NCI-H1092 treated with DMSO at 0.1 percent for 48 hours (cell line): ENCODE measurements at places on chromosomes 12 and 14.

- no peak for DNase-seq
Measured at GRCh38 chr12:27434673-27435565, 11.6 kb upstream of the SMCO2 start.

GRCh38 chr14:101928415-101928841 is 35.9 kb upstream of the DYNC1H1 start:
- no peak for DNase-seq

DNA sequence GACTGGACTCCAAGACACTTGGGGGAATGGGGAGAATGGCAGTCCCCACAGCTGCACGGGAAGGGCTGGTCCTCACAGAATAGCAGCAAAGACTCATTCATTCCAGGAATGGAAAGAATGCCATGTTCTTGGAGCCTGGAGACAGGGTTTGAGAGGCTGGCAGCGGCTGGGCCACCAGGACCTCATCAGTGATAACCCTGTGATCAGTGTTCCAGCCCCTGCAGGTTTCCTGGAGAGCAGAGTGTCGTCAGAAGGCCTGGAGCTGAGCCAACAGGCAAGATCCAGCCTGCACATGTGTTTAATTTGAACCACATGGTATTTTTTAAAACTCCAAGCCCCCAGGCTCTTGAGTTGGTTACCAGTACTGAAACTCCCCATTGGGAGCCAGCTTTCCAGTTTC is 11.3 kb downstream of the BDKRB1 start:
- DNase-seq: no peak

- no peak for DNase-seq
Measured at GRCh38 chr12:100058482-100059029, 73.8 kb upstream of the ANKS1B start.

- DNase-seq: no peak
Measured at GRCh38 chr14:20659336-20659735, 17.8 kb upstream of the OR6S1 start.

- DNase-seq: no peak
Measured at GRCh38 chr14:37844614-37845013, 249.2 kb downstream of the TTC6 start.

- no peak for DNase-seq
Measured at GRCh38 chr14:77205566-77205965, 24.0 kb downstream of the TMEM63C start.

- DNase-seq: no peak
Measured at GRCh38 chr14:95523815-95524448, 7.5 kb upstream of the SYNE3 start.

GRCh38 chr12:124460771-124461170 is 106.6 kb downstream of the NCOR2 start:
- DNase-seq: no peak

GRCh38 chr12:31861360-31861759 is 97.9 kb upstream of the RESF1 start:
- no peak for DNase-seq

- DNase-seq: no peak
Measured at GRCh38 chr14:101552786-101553231, 8.5 kb upstream of the DIO3 start.

- no peak for DNase-seq
Measured at GRCh38 chr14:26172396-26172795, 425.4 kb downstream of the NOVA1 start.

DNA sequence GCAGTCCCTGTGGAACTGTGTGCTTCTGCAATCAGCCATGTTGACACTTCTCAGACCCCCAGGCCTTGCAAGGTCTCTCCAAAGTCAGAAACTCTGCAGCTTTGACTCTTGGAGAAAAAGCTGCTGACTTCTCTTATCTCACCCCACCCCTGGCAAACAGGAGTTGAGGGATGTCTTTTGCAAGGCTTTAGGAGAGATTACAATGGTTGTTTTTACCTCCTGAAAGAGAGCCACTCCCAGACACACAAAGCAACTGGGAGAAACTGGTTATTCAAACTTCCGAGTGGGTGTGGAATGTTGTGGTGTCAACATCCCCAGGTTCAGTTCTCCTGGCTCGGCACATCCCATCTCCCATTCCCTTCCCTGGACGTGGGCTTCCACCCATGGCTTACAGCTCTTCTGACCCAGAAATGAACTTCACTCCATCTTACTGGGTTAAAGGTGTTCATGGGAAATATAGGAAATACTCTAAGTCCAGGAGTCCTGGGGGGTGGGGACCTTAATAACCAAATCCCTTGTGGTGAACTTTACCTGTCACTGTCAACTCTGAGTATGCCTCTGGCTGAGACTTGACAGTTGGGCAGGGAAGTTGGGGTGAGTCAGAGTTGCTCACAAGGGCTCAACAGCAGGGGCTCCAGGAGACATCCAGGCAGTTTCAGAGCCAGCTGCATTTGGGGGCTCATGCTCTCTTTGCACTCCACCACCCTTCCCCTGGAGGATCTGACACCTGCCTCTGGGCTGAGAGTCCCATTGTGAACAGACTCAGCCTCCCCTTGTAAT is 41.9 kb downstream of the CCDC177 start:
- no peak for DNase-seq

DNA sequence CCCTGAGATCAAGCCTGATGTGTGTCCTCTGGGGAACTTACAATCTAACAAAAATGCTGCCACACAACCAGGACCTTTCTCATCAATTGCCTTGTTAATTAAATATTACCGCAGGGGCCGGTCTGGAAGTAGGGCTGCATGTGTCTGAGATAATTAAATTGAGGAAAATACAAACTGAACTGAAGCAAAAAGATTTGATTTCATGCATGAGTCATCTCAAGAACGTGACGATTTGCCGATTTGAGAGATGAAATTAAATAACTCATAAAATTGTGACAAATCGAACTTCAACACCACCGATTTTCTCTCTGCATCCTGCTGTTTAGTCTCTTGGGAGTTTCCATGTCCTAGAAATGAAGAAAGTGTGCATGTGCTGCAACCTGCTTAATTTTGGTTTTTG is 94.6 kb upstream of the DAAM1 start:
- DNase-seq: no peak

- no peak for DNase-seq
Measured at GRCh38 chr14:82500222-82500621, 966.6 kb upstream of the SEL1L start.

GRCh38 chr14:75372260-75372659 is 55.6 kb upstream of the JDP2 start:
- no peak for DNase-seq

- DNase-seq: no peak
Measured at GRCh38 chr14:85241022-85241855, 288.7 kb upstream of the FLRT2 start.

DNA sequence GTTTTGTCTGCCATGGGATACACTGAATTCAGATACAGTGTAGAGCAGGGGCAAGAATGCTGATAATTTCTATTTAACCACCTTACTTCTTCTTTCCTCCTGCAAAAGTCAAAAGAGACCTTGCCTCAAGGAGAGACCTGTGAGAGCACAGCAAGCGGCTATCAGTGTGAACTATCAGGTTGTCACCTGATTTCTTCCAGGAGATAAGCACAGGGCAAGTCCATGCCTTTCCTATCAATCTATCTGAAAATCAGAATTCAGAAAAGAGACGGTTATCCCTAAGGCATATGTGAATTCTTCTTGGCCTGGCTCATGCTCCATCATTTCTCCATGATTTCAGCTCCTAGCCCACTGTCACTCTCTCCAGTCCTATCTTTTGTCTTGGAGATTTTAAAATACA is 128.9 kb upstream of the CCND2 start:
- DNase-seq: no peak

- no peak for DNase-seq
Measured at GRCh38 chr12:7207866-7208625, 18.6 kb downstream of the PEX5 start.

- DNase-seq: no peak
Measured at GRCh38 chr12:130098301-130099005, 63.8 kb upstream of the FZD10 start.

DNA sequence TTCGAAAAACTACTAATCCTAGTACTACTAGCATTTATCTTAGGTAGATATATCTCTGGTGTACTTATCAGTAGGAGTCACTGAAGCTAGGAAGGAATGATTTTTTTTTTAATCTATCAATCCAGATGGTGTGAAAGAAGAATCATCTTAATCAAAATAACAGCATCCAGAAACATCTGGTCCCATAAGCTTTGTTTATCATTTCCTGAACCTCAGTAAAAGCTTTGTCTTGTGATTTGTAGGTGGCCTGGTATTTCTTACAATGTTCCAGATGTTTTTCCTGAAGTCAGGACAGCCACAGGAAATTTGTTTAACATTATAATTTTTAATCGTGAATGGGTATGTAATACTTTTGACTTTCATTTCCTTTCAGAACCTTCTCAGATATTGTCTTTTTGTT is 28.0 kb upstream of the LUM start:
- no peak for DNase-seq

GRCh38 chr14:73007835-73008234 is 19.1 kb downstream of the ZFYVE1 start:
- no peak for DNase-seq

DNA sequence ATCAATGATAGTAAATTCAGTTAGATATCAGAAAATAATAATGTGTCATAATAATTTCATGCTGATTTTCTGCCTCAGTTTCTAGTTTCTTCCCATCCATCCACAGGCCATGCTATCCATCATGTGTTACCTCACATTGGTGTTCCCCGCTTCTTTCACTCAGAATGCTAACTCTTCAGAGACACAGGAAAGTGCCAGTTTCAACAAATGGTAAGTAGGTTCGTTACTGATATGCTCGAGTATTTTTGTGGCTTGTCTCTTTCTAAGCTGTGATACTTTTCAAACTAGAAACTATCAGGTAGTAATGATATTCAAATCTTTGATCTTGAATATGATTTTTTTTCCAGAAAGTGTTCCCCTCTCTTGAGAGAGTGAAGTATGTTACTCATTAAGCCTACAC is 1.5 kb downstream of the KLRB1 start:
- DNase-seq: no peak

DNA sequence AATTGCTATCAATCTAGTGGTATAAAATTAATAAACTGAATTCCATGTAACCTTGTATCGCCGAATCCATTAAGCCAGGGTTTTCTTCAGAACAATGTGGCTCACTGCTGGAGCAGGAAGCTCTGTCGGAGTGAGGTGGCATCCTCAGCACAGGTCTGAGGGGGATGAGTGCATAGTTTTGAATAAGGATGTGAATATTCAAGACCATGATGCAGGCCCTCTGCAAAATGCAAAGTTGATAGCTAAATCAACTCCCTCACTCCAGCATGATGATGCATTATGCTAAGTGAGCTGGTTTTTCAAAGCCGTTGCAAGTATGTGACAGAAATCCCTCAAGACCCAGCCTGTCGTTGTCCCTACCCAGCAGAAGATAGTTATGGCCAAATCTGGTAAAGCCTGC is 53.0 kb downstream of the TRIM9 start:
- DNase-seq: no peak

GRCh38 chr12:62625228-62625627 is 158.6 kb downstream of the MON2 start:
- no peak for DNase-seq
